Left ventricle myocardium superior (tissue), 1 donor: ENCODE measurements at places on chromosomes 2 and 18. TPM values are rescaled to one million over a fixed set of nuclear protein-coding genes. Genes with fewer than 3 reads are reported as not detected.

ACVR1C gene
- 0.32 TPM for total RNA-seq

FEV gene
- total RNA-seq: not detected

RNU2-63P gene
- not detected for total RNA-seq

CIB4 gene
- not detected for total RNA-seq

KCNS3 gene
- 4.9 TPM for total RNA-seq

CXCR2 gene
- 1.1 TPM for total RNA-seq

WNT6 gene
- 2.4 TPM for total RNA-seq

STPG4 gene
- not detected for total RNA-seq
